ENCODE measurements at places on chromosomes 5 and 9.

DNA sequence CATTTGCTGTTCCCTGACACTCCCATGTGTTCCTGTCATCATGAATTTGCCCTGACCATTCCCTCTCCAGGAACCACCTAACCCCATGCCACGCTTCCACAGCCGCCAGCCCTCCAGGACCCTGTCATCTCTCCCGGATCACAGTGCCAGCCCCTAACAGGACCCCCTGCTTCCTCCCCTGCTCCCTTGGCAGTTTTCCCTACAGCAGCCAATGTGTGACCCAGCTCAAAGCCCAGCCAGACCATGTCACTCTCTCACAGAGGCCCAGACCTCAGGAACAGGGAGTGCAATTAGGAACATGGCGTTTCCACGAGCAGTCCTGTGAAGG, 8.1 kb downstream of the FOXE1 start:
- DNase-seq = no peak

- DNase-seq = no peak
Observed at GRCh38 chr5:35320029-35320428, 89.7 kb upstream of the PRLR start.

GRCh38 chr9:99345942-99346341, 123.9 kb downstream of the SEC61B start:
- no peak for DNase-seq

GRCh38 chr9:107983762-107984161, 494.2 kb upstream of the KLF4 start:
- DNase-seq = no peak

- DNase-seq = peak; percentile 8
Observed at GRCh38 chr9:92294297-92294676, 790 bp upstream of the IARS1 start.

DNA sequence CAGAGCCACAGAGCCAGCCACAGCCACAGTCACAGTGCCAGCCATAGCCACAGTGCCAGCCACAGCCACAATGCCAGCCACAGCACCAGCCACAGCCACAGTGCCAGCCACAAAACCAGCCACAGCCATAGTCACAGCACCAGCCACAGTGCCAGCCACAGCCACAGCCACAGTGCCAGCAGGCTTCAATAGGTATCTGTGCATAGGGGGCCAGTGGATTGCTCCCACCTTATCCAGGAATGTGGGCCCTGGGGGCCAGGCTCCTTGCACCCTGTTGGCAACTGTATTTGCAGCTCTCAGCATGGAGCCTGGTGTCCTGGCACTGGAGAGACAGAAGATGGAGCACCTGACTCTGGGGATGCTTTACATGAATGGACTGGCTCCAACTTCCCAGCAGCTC, 111.7 kb upstream of the IRX2 start:
- no peak for DNase-seq

DNA sequence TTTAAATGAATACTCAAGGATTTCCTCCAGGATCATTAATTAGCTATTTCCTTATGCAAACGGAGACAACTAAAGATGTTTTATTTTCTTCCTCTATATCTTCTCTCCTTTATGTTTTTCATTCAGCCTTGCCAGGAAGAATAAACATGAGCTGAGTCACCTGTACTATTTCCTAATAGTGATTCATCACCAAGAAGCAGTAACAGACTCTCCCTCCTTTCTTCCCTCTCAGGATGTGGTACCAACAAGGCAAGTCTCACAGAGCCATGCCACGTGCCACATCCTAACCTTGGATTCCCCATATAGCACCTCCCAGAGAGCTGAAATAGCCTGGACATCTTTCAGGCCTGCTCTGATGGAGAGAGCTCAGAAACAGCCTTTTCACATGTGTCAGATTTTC, 758.6 kb upstream of the DMAC1 start:
- DNase-seq = no peak

DNA sequence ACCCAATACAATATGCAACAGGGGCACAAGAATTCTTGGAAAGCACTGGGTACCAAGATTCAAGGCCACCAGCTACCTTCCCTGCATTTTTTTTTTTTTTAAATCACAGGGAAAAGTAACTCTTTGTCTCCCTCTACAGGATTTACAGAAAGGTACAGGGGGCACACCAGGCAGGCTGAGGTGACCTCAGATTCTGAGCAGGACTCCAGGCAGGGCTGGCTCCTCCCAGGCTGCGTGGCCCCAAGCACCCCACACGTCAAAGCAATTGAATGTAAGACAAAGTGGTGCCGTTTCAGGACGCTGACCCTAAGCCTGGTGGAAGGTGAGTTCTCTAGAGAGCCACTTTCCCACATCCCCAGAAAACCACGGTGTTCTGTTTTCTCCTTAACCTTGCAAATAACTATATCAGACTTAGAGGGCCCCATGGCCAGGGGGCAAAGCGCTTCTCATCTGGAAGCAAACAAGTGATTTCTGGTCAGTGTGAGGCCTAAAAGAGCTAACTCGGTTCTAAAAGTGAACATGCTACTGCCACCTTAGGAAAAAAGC, 222.6 kb downstream of the ROR2 start:
- DNase-seq = peak; percentile 19

DNA sequence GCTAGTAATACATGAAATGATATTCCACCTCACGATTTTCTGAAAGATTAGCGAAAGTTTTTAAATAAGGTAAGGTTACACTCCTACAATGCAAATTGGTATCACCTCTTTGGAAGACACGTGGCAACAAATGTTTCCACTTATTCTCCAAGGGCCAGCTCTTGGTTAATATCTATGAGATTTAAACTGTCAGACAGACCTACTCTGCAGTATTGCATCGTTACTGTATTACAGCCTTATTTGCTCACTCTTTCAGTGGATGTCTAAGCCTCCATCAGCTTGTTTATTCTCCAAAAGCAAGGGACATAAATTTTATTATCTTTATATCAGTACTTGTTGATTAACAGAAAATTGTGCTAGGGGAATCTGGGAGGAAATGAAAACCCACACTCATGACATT, 135.7 kb downstream of the MLLT3 start:
- no peak for DNase-seq

- no peak for DNase-seq
Observed at GRCh38 chr9:37565661-37566618, 10.2 kb downstream of the FBXO10 start.

- DNase-seq = no peak
Observed at GRCh38 chr5:57334475-57334874, 148.1 kb downstream of the ACTBL2 start.

- DNase-seq = no peak
Observed at GRCh38 chr5:67578011-67578410, 381.4 kb upstream of the CD180 start.

DNA sequence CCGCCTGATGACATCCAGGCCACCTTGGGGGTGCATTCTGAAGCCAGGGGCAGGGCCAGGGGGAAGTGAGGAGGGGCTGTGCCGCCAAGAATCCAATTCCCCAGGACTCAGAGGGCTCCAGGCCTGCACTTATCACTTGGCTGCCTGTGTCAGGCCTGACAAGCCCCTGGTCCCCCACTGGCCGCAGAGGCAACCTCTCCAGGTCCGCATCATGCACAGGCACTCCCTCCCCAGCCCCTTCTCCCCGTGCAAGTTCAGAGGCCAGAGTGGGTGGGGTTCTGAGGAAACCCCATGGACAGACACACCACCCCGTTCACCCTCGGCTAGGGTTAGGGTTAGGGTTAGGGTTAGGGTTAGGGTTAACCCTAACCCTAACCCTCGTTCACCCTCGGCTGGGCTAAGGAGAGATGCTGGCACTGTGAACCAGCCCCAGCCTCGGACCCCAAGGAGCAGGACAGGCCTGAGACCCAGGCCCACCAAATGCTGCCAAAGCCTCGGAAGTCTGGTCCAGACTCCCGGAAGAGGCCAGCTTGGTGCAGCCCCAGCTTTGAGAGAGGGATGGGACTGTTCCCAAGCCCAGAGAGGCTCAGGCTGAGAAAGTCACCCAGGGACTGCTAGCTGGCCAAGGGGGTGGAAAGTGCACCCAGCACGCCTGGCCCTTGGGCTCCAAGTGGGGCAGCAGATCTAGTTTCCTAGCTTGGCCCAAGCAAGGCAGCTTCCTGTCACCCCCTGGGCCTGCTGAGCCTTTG, 4.9 kb downstream of the LCN2 start:
- DNase-seq = no peak

- no peak for DNase-seq
Observed at GRCh38 chr5:17305964-17306725, 88.7 kb downstream of the BASP1 start.

Data from stimulated activated CD4-positive, alpha-beta T cell treated with anti-CD3 and anti-CD28 coated beads, Interleukin-12 subunit alpha, Interleukin-12 subunit beta, amount 100 ng/mL, for 4 hours (primary cell).